ENCODE measurements at places on chromosomes 3 and 15.

DNA sequence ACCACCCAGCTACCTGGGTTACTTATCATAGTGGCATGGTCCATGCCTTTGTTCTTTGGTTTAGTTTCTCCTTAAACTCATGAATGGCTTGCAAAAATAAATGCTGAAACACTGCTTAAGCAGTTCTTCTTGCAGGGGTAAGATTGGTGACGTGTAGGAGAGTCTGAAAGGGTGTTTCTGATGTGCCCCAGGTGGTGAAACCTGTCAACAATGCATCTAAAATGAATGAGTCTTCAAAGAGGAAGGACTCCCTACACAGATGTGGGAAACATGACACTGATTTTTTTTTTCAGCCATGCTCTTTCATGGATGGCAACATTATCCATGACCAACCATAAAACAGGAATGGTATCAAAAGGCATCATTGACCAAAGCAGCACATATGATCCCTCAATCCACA lies 72.0 kb downstream of the KCNH8 start:
- no peak for DNase-seq

- DNase-seq = no peak
Measured at GRCh38 chr3:70433091-70433490, 120.7 kb upstream of the MDFIC2 start.

DNA sequence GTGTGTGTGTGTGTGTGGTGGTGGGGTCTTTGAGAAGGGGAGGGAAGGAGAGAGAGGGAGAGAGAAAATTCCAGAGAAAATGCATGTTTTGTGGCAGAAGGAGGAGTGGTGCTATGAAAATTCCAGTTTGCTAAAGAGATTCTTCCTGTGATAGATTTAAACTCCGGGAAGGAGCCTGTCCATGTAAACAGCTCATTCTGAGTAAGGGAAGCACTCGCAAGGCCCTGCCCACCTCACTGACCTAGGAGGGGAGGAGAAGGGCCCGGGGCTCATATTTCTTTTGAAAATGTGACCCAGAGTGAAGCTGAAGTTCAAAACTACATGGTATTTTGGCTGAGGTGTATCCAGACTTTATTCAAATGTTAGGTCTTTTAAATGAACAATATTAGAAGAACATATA lies 41.3 kb downstream of the ADAMTSL3 start:
- no peak for DNase-seq

DNA sequence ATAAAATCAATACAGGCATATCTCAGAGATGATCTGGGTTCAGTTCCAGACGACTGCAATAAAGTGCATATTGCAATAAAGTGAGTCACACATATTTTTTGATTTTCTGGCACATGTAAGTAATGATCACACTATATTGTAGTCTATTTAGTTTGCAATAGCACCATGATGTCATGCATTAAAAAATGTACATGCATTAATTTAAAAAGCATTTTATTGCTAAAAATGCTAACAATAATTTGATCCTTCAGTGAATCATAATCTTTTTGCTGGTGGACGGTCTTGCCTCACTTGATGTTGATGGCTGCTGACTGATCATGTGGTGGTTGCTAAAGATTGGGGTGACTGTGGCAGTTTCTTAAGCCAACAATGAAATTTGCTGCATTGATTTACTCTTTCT lies 511.1 kb downstream of the OTOL1 start:
- no peak for DNase-seq

DNA sequence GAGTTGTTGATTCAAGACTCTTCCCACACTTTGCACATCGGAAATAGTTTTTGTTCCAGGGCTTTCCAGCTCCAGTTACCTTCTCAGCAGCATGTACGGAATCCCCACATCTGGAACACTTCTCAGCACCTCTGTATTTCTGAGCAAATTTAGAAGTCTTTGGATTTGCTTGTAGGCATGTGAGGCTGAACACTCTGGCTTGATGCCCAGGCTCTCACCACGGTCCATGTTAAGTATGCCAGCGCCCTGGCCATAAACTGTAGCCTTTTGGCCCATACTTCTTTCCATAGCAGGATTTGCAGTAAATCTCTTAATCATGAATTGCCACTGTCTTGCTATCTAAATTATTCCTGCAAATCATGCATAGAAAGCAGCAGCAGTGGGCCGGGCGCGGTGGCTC lies 24.4 kb downstream of the ATP2C1 start:
- no peak for DNase-seq

DNA sequence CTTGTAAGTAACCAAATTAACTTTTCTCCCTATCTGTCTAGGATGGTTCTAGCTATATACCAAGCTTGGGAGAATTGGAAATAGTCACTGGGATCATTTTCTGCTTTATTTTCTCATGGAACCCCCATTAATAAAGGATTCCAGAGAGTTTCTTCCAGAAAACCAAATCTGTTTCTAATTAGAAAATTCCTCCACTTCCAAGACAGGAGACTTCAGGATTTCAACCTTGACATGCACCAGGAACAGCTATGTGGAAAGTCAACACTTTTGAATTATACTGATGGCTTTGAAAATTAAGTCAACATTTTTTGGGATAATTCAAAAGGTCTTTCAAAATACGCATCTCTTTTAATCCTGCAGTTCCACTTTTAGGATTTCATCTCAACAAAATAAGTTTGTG lies 138.3 kb downstream of the MEX3B start:
- no peak for DNase-seq

DNA sequence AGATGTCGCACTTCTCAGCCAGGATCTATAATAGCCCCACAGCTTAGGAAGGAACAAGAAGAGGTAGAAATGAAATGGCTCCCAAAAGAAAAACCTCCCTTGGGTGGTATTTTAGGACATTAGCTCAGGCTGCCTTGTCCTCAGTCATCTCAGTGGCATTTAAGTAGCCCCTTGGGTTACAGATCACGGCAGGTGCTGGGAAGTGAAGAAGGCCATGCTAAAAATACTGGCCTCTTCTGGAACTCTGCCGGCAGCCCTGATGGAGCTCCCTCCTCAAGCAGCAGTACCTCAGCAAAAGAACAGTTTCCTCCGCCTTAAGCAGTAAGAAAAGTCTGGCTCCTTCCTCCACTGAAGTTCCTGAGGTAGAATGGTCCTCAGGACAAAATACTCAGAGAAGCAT lies 7.3 kb upstream of the TPM1 start:
- DNase-seq = no peak

GRCh38 chr15:60721707-60722106 lies 242.8 kb upstream of the ICE2 start:
- DNase-seq = no peak

DNA sequence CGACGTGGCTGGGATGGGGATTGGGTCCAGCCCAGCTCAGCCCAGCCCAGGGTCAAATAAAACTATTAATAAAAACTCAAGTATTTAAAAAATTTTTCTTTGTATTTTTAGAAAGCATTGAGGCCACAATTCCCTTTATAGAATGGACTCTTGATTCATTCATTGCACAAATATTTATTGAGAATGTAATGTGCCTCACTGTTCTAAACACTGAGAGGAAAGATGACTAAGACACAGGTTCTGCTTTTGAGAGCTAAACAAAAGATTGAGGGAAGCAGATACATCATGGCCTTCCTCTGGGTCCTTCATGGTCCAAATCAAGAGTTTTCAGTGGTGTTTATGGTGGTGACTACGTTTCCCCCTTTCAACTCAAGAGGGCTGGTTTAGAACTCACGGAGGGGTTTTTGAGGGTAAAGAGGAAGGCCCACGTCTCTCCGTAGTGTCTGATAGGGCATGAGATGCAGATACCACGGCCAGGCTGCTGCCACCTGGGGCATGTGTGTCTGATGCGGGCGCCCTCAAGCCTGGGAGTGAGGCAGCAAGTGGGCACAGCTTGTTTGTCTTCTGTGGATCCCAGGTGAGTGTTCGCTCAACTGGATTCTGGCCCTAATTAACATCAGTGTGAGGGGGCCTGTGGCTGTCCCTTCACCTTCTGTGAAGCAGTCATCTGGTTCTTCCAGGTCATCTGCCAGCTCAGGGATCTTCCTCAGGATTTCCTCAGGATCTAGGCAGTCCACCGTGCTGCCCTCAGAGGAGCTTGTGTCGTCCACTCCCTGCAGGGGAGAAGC lies 73.5 kb upstream of the SCN5A start:
- no peak for DNase-seq

GRCh38 chr3:188631291-188632010 lies 477.5 kb downstream of the LPP start:
- no peak for DNase-seq

GRCh38 chr3:182046166-182046764 lies 334.5 kb downstream of the SOX2 start:
- no peak for DNase-seq

- no peak for DNase-seq
Measured at GRCh38 chr3:46996689-46997452, 17.4 kb downstream of the NBEAL2 start.

DNA sequence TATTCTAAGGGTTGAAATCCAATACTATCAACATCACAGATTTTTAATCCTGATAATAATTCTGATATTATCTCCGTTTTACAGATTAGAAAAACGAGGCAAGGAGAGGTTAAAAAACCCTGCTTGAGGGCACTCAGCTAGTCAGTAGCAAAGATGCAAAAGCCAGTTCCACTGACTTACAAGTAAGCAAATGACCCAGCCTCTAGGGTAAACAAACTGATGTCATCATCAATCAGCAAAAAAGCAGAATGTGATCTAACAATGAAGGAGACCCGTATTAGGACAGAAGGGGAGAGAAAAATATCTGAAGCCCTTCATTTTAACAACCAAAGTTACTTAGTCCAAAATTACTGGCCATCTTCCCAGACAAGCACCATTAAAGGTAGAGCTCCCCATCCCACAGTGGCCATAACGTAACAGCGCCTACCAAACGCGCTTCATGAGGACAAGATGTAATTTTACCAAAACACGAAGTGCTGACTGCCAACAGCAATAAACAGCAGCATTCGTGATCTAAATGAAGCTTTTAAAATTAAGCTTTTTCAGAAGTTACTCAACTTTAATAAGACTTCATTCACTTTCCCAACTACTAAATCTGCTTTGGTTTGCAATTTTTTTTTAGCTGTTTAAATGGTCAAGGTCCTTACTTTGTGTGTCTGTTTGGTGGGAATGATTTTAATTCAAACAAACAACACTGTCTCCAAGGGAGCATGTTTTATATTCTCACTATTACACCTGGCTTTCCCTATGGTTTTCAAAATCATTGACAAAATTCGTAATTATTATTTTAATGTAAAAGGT lies 176.6 kb downstream of the OSBPL10 start:
- no peak for DNase-seq

- DNase-seq = no peak
Measured at GRCh38 chr3:78820542-78820941, 947.3 kb downstream of the ROBO1 start.

Data from T-cell (primary cell).